ENCODE measurements at places on chromosomes 4 and X.

DNA sequence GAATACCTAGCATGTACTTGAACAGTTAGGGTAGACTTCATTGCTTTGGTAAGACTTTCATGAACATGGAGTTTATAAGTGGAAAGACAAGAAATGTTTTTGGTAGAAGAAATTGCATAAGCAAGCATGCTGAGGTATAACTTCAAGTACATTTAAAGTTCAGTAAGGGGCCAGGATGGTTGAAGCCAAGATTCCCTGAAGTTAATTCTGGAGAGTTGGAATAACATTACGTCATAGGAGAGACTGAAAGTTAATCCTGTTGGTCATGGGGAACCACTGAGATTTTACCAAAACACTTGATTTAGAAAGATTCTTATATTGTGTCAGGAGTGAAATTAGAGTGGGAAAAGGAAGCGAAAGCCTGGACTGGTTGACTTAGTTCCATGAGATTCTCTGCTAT, 767.5 kb upstream of the MAGEB2 start:
- no peak for DNase-seq

DNA sequence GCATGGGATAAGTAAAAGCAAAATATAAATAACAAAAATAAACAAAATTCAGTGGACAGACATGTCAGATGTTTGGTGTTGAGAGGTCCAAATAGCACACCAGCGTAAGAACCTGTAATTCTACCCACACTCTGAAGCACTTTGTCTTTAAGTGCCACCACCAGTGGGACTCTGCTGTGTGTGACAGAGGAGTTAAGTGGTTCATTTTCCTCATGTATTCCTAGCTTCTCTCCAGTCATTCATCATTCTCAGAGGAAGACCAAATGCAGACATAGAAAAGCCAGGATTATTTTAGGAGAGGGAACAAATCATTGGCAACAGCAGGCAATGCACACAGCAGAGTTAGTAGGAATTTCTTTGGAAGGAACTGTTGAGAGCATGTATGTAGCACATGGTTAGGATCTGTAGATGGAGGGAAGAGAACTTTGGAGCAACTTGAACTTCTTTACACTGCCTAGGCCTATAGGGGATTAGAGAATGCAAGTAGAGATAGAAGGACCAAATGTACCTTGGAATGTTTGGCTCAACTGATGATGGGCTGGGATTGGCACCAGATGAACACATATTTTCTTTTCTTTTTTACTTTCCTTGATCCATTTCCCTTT, 43.0 kb upstream of the ARHGAP24 start:
- no peak for DNase-seq

- no peak for DNase-seq
Observed at GRCh38 chr4:78656968-78657445, 105.4 kb downstream of the ANXA3 start.

DNA sequence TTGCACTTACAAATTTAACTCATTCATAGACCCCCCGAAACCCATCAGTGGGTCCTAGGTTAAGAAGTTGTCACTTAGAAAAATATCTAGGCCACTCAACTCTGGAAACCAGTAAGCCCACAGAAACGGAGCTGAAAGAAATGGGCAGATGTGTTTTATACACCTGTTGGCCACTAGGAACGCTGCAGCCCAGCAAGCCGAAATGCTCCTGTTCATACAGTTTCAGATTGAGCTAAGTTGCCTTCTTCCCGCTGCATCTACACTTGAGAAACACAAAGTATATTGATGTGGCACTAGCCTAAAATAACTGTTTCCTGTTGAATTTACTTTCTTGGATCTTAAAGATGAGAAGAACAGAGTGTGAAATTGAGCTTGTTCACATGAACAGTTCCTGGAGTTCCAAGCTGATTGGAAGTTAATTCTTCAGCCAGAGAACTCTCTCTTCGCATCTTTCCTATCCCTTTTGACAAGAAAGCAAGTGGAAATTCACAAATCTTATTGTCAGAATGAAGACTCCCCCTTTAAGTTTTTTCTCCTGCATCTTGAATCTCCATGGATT, 174.1 kb downstream of the RBMX2 start:
- DNase-seq: no peak
